ENCODE measurements at places on chromosomes 12 and 14. TPM values are rescaled to one million over a fixed set of nuclear protein-coding genes. Genes with fewer than 3 reads are reported as not detected.

COCH gene
- total RNA-seq = 0.33 TPM

DNA sequence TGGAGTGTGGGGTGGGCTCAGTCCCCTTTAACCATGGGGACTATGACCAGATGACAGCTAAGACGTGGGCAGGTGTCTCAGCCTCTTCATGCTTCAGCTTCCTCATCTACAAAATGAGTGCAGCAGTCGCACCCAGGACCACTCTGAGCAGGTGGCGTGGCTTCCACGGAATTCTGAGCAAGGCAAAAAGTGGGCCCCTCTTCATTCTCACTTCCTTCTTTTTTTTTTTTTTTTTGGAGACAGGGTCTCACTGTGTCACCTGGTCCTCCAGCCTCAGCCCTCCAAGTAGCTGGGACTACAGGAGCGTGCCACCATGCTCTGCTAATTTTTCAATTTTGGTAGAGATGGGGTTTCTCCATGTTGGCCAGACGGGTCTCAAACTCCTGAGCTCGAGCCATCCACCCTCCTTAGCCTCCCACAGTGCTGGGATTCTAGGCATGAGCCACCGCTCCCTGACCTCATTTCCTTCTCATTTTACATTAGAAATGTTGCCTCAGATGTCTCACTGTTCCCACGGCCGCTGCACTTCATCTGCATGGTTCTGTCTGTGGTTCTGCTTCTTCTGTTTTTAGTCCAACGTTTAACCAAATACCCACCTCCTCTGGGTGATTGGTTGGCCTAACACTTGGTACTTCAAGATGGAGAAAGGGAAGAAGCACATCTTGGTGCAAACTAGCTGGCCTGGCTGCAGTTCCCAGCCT, 41.3 kb upstream of the BCL7A start:
- H3K36me3 ChIP-seq = no peaks in the 10 kb centered on the region
- no peak for DNase-seq
- no peaks in the 10 kb centered on the region for H3K27me3 ChIP-seq

- no peak overlapping the region for H3K4me3 ChIP-seq
- H3K4me1 ChIP-seq = no peaks in the 10 kb centered on the region
- H3K27me3 ChIP-seq = no peaks in the 10 kb centered on the region
- no peaks in the 10 kb centered on the region for H3K36me3 ChIP-seq
- DNase-seq = no peak
Measured at GRCh38 chr14:105173901-105174894, 5.6 kb upstream of the JAG2 start.

DNA sequence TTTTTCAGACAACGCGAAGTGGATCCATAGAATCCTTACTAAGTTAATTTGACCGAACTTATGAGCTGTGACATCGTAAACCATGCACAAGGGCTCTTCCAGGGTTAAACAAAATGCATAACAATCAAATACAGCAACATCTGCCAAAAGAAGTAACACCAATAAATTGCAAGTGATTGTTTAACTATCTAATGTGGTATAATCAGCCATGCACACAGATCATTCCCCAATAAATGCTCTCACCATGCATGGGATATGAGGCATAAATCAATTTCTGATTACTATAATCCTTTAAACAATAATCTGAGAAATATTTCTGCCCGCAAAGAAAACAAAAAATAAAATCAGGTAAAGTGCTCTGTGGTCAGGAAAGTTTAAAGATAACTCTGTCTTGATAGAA, 7.7 kb upstream of the PLEKHG7 start:
- no peak overlapping the region for H3K4me3 ChIP-seq
- H3K27me3 ChIP-seq = no peaks in the 10 kb centered on the region
- no peaks in the 10 kb centered on the region for H3K36me3 ChIP-seq
- H3K27ac ChIP-seq = no peak overlapping the region

- no peak for DNase-seq
- no peaks in the 10 kb centered on the region for H3K36me3 ChIP-seq
- no peaks in the 10 kb centered on the region for H3K27me3 ChIP-seq
- no peak overlapping the region for H3K4me3 ChIP-seq
Measured at GRCh38 chr12:87290505-87290904, 738.7 kb downstream of the C12orf50 start.

DNA sequence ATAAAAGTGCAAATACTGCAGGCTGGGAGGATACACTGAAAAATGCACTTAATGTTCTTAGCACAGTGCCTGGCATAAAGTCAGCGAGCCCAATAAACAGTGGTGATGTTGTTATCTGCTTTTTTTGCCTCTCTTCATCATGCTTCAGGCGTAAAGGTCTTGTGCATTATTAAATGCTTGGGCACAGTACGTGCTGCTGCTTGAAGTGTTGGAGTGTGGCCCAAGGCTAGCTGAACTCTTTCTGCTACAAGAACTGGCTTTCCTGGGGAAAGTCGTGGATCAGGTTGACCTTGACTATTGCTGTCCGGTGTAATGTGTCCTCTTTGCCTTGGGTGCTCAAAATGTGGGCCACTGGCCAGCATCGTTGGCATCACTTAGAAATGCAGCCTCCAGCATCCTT, 43.0 kb downstream of the SMOC1 start:
- no peaks in the 10 kb centered on the region for H3K36me3 ChIP-seq
- no peak for DNase-seq
- H3K4me1 ChIP-seq = no peaks in the 10 kb centered on the region

DNA sequence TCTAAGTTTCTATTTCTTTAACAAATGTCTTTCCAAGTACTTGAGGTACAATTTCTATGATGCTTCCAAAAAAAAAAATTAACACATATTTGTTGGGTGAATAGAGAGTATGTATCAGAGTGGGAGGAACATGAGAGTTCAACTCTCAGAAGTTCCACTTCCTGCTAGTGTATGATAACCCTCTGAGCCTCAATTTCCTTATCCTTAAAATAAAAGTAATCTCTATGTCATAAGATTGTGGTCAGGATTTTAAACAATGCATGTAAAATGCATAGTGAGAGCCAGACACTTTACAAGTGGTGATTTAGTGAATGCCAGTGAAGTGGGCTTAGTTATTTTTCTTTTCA, 270.3 kb upstream of the AMIGO2 start:
- no peaks in the 10 kb centered on the region for H3K36me3 ChIP-seq
- H3K4me1 ChIP-seq = peaks cover 14% of the 10 kb centered on the region
- H3K27ac ChIP-seq = no peak overlapping the region
- DNase-seq = no peak
- H3K4me3 ChIP-seq = no peak overlapping the region
- no peaks in the 10 kb centered on the region for H3K27me3 ChIP-seq

DNA sequence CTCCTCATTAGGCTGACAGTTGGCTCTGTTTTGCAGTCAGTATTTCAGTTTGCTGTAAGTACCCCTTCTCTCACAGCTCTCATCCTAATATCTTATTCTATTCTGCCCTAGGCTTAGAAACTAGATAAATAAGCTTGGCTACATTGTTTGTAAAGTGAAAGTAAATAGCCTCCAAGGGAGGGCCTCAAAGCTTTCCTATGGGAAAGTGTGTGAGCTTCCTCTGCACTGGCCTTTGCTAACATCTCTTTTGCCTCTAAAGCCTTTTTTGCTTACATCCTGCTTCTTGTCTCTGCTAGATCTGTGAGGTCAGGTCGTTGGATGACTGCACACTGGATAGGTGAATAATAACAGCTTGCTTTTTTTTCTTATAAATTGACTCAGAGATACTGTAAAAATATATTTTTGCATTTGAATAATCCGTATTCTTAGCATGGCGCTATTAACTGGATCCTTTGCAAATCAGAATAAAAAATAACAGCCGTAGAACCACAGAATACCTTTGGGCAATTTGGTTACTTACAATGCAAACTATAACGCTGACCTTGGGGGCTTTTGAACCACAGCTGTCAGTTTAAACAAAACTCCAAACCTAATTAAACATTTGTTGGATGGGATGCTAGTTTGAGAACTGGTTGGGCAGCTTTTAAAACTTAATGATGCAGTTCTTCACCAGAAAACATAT, 55.1 kb downstream of the TTC6 start:
- H3K36me3 ChIP-seq = no peaks in the 10 kb centered on the region
- H3K27ac ChIP-seq = no peak overlapping the region
- peaks cover 4% of the 10 kb centered on the region for H3K4me1 ChIP-seq
- H3K4me3 ChIP-seq = no peak overlapping the region

PTHLH gene
- total RNA-seq = not detected

DNAH10 gene
- total RNA-seq = 0.08 TPM

DNA sequence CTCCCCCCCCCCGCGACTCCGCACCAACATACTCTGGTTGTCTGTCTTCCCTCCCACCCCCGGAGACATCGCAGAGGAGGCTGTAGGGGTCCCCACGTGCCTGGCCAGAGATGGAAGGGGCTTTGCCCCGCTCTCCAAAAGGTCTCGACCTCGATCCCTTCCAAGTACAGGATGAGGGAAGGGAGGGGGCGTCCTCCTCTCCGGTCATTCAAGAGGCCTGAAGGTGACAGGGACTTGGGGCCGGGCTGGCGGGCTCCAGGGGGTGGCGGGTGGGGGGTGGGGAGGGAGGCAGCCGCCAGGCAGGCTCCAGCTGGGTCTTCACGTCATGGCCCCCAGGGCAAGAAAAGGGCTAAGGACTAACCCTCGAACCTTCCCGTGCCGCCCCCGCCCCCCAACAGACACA, 15.1 kb downstream of the TBX3 start:
- no peaks in the 10 kb centered on the region for H3K27me3 ChIP-seq
- DNase-seq = no peak
- H3K4me1 ChIP-seq = peaks cover 35% of the 10 kb centered on the region
- H3K27ac ChIP-seq = peak overlapping the region; percentile 87
- peak overlapping the region; percentile 48 for H3K4me3 ChIP-seq

- DNase-seq = no peak
- no peaks in the 10 kb centered on the region for H3K36me3 ChIP-seq
- H3K27me3 ChIP-seq = no peaks in the 10 kb centered on the region
- H3K4me3 ChIP-seq = no peak overlapping the region
- H3K4me1 ChIP-seq = peaks cover 3% of the 10 kb centered on the region
- H3K27ac ChIP-seq = no peak overlapping the region
Measured at GRCh38 chr14:61564618-61565091, 130.7 kb upstream of the HIF1A start.

GRCh38 chr12:121590476-121591143, 9.8 kb upstream of the KDM2B start:
- H3K27me3 ChIP-seq = no peaks in the 10 kb centered on the region
- peak overlapping the region; percentile 61 for H3K27ac ChIP-seq
- no peak for DNase-seq
- no peak overlapping the region for H3K4me3 ChIP-seq
- H3K4me1 ChIP-seq = no peaks in the 10 kb centered on the region
- H3K36me3 ChIP-seq = no peaks in the 10 kb centered on the region

DNA sequence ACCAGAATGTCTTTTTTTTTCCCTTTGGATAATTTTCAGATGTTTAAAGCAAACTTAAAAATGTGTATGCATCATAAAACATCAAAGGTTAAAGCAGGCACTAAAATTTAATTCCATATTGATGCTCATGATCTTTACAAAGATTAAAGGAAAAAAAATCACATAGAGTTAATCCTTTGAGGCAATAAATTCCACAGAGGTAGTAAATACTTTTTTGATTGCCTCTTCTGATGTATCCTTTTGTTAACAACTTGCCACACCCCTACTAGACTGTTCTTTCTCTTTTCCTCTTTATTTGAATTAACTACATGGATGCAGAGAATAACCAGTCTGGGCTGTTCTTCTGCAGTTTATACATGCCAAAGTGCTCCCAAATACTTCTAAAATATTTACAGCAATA, 45.2 kb upstream of the KCNJ8 start:
- H3K4me3 ChIP-seq = no peak overlapping the region
- DNase-seq = no peak
- H3K36me3 ChIP-seq = no peaks in the 10 kb centered on the region
- H3K27me3 ChIP-seq = no peaks in the 10 kb centered on the region
- peaks cover 57% of the 10 kb centered on the region for H3K4me1 ChIP-seq

- no peaks in the 10 kb centered on the region for H3K36me3 ChIP-seq
- no peaks in the 10 kb centered on the region for H3K4me1 ChIP-seq
- no peak overlapping the region for H3K4me3 ChIP-seq
- no peaks in the 10 kb centered on the region for H3K27me3 ChIP-seq
Measured at GRCh38 chr12:59823567-59823966, 227.7 kb downstream of the SLC16A7 start.

- peaks cover 17% of the 10 kb centered on the region for H3K36me3 ChIP-seq
- no peak overlapping the region for H3K27ac ChIP-seq
- no peaks in the 10 kb centered on the region for H3K4me1 ChIP-seq
Measured at GRCh38 chr12:121440768-121441167, 40.9 kb downstream of the RNF34 start.

LRP1-AS gene
- total RNA-seq = not detected

LMNTD1 gene
- not detected for total RNA-seq

DNA sequence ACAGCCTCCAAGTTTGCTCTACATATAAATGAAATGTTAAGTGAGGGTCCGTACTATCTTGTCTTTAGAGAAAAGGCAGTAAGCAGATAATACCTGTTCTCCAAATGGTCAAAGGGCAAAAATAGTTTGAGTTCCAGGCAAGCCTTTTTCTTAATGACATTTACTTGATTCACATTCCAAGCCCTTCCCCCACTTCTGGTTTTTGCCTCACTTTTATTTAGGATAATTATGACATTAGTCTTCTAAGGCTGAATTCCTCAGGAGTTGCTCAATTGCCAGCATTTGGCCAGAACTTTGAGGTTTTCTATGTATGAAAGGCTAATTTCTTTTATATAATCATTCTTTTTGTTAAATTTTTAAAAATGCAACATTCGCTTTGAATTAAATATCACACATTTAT, 62.5 kb upstream of the DUSP6 start:
- no peaks in the 10 kb centered on the region for H3K4me1 ChIP-seq
- H3K36me3 ChIP-seq = no peaks in the 10 kb centered on the region
- no peak for DNase-seq
- H3K27ac ChIP-seq = no peak overlapping the region
- H3K4me3 ChIP-seq = no peak overlapping the region

GRCh38 chr12:131136539-131136872, 182.8 kb downstream of the ADGRD1 start:
- H3K4me1 ChIP-seq = no peaks in the 10 kb centered on the region
- no peak for DNase-seq
- no peaks in the 10 kb centered on the region for H3K27me3 ChIP-seq
- no peaks in the 10 kb centered on the region for H3K36me3 ChIP-seq
